ENCODE measurements at places on chromosomes 3 and 15.
A peak's percentile ranks its signal among the peaks of the same experiment; 100 is the strongest.

DNA sequence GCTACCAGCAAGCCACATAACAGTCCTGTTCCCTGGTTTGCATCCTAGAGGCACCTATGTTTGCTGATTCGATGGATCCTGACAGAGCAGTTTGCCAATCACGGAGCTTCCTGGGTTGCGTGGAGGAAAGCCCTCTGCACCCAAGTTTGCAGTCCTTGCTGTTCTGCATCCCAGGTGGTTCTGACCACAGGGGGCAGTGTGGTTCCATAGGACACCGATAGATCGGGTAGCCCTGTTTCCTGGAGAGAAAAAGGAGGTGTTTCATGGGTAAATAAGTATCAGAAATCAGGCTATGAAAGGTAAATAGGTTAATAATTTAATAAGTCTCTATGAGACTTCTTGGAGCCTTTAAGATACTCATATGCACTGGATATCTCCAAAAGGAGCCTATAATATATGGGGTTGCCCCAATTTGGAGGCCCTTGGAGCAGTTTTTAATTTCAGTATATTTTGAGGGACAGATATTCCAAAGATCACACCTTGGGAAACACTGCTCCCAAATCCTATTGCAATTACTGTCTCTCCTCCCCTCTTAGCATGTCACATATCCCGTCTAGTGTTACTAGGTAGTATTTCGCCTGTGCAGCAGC lies 194.6 kb upstream of the TPM1 start:
- H3K36me3 ChIP-seq: no peaks in the 10 kb centered on the region
- H3K4me1 ChIP-seq: peaks cover 40% of the 10 kb centered on the region
- no peaks in the 10 kb centered on the region for H3K27me3 ChIP-seq

DNA sequence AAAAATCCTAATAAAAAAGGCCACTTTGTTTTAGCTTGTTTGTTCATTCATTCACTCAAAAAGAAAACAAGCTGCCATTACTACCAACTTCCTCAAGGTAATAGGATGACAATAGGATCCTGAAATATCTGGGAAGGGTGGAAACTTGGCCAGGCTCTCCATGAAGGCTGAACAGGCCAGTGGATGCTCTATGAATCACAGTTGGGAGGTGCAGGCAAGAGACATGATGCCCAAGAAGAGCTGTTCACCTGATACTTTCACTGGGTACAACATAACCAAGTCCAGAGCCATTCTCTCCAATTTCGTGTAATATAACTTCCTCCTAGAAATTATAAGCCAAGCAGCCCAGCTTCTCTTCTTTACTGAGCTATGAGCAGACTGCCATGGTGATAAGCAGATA lies 37.3 kb downstream of the NMNAT3 start:
- no peak for DNase-seq
- no peaks in the 10 kb centered on the region for H3K4me1 ChIP-seq
- H3K27me3 ChIP-seq: no peaks in the 10 kb centered on the region
- no peak overlapping the region for H3K27ac ChIP-seq
- no peaks in the 10 kb centered on the region for H3K36me3 ChIP-seq
- no peak overlapping the region for H3K4me3 ChIP-seq

GRCh38 chr3:27877061-27878013 lies 155.2 kb upstream of the EOMES start:
- peaks cover 3% of the 10 kb centered on the region for H3K27me3 ChIP-seq
- no peak for DNase-seq
- H3K4me3 ChIP-seq: no peak overlapping the region
- no peaks in the 10 kb centered on the region for H3K36me3 ChIP-seq

GRCh38 chr3:193852901-193853300 lies 259.9 kb downstream of the OPA1 start:
- no peaks in the 10 kb centered on the region for H3K27me3 ChIP-seq
- no peak overlapping the region for H3K27ac ChIP-seq
- H3K36me3 ChIP-seq: no peaks in the 10 kb centered on the region
- H3K4me3 ChIP-seq: no peak overlapping the region
- H3K4me1 ChIP-seq: peaks cover 7% of the 10 kb centered on the region

DNA sequence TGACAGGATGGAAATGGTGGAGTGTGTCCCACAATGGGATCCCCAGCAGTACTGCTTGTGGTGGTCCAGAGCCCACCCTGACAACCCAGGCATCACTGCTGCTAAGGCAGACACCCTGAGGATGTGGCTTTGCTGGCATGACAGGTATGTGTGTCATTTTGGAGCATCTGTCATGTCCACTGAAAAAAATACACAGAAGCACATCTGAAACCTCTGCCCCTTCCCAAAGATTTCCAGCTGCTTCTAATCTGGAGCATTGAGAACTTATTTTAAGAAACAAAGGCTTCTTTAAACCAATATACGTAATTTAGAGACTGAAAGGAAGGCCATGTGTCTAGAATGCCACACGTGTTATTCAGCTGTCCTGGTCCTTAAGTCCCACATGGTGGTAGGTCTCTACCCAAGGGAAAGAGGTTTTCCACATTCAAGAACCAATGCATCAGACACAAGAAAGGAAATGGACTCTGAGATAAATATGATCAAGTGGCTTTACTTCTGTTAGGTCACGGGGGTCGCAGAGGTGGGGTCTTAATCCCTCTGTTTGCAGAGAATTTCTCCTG lies 88.3 kb downstream of the PDZRN3 start:
- peaks cover 2% of the 10 kb centered on the region for H3K4me1 ChIP-seq
- H3K36me3 ChIP-seq: no peaks in the 10 kb centered on the region
- H3K27me3 ChIP-seq: no peaks in the 10 kb centered on the region

DNA sequence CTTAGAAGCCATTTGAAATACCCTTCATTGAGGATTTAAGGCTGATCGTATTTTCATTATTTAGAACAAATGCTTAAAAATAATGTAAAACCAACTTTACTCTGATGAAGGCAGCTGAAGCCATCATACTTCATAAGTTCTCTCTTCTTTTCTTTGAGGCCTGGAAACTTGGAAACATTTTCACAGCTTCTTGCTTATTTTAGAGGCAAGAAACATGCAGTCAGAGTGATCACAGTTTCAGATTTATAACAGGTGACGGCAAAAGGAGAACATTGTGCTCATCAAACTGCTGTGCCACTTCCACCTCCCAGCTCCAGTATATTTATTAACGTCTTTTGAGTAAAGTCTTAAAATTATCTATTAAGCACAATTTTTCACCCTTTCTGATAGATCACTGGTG lies 376.1 kb downstream of the PTPRG start:
- no peak overlapping the region for H3K27ac ChIP-seq
- no peak overlapping the region for H3K4me3 ChIP-seq
- no peaks in the 10 kb centered on the region for H3K27me3 ChIP-seq
- no peaks in the 10 kb centered on the region for H3K4me1 ChIP-seq
- no peak for DNase-seq

DNA sequence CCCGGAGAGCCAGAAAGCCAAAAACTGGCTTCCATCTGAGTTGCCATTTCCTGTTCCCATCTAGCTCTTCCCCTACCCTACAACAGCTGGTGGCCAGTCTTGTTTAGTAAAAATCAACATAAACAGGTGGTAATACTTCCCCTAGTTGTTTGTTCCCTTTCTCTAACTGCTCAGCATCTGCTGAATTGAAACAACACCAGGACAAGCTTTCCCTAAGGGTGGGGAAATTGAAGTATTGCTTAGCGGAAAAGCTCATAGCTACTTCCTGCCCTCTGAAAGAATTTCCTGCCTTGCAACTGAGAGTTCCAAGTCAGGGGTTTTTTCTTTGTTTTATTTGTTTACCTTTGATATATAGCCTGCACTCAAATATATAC lies 66.8 kb downstream of the HMG20A start:
- H3K4me1 ChIP-seq: peaks cover 5% of the 10 kb centered on the region
- peak; percentile 21 for DNase-seq
- peaks cover 5% of the 10 kb centered on the region for H3K36me3 ChIP-seq
- H3K4me3 ChIP-seq: no peak overlapping the region
- no peak overlapping the region for H3K27ac ChIP-seq

GRCh38 chr3:56003129-56003528 lies 465.1 kb downstream of the ERC2 start:
- no peak for DNase-seq
- no peaks in the 10 kb centered on the region for H3K27me3 ChIP-seq
- no peak overlapping the region for H3K27ac ChIP-seq
- H3K4me1 ChIP-seq: no peaks in the 10 kb centered on the region
- no peak overlapping the region for H3K4me3 ChIP-seq
